Osteocyte (in vitro differentiated cells): ENCODE measurements at places on chromosomes 1 and 21. TPM values are rescaled to one million over a fixed set of nuclear protein-coding genes. Genes with fewer than 3 reads are reported as not detected.

DNA sequence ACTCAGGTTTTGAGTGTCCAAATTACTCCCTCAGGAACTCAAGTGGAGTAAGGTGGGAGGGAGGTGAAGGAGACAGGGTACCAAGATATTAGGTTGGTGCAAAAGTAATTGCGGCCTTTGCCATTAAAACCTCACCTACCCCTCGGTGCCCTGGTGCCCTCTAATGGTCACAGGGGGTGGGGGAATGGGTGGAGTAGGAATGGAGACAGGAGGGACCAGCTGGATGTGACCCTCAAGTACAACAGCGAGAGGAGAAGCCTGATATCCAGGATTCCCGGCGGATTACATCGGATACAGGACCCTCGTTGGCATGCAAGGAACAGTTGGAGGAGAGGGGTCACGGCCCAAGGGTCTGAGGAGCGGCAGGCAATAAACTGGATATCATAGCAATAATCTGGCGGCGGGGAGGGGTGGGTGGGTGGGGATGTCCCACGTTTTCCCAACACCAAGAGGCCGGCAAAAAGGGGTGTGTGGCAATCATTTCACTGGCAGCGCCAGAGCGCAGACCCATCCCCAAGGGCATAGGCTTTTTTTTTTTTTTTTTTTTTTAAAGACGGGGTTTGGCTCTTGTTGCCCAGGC, 4.3 kb upstream of the ZBTB7B start:
- DNase-seq = no peak

DNA sequence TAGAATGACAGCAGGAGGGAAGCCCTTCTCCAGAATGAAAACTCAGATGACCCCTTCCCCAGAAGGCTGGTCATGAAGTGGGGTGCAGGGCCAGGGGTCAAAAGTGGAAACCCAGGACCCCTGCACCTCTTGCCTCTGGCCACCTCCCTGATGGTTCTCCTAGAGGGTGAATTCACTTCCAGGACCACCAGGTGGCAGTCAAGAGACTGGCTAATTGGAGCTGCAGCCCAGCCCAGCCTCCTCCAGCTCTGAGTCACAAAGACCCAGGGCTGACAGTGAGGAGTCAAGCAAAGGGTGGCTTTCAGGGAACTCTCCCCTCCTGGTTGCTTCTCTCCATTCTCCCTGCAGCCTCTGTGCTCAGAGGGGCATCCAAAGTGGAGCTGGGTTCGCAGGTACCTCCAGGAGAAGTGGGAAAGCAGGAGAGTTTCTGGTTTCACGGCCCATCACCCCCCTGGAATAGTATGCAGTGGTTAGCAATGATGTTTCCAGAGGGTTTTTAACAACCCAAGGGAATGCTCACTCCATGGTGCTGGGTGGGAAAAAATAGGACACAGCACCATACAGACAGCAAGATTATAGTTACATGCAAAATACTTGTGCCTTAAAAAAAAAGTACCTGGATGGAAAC, 6.1 kb upstream of the EPHB2 start:
- DNase-seq = peak; percentile 93

- DNase-seq = no peak
Measured at GRCh38 chr1:91015794-91016550, 5.9 kb downstream of the ZNF644 start.

- no peak for DNase-seq
Measured at GRCh38 chr1:218642033-218642948, 297.2 kb downstream of the TGFB2 start.

TNFRSF8 gene
- not detected in 2 replicates for total RNA-seq

DNA sequence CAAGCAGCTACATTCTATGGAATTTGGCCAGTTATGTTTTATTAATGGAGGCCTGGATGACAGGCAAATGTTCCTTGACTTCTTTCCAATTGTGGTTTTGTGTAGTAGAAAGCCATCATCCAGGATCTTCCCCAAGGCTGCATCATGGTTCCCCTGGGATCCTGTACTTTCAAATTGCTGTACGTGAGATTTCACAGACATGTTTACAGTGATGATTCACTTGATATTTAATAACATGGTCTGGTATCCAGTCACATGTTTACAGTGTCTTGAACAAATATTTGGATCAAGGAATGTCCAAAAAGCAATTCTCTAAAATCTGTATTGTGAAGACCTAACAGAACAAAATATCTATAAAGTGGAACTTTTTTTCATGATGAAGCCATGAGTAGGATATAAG, 68.3 kb upstream of the ST6GALNAC3 start:
- no peak for DNase-seq

DNA sequence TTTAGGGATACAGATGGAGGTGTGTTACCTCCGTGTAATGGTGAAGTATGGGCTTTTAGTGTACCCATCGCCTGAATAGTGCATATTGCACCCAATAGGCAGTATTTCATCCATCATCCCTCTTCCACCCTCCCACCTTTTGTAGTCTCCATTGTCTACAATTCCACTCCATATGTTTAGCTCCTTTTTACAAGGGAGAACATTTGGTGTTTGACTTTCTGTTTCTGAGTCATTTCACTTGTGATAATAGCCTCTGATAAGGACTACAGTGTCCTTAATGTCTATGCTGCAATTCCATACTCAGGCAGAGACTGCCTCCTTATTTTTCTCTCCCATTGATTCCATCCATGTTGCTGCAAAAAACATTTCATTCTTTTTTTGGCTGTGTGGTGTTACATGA, 48.7 kb downstream of the OVGP1 start:
- no peak for DNase-seq

GRCh38 chr1:2311184-2312032, 79.9 kb downstream of the MORN1 start:
- DNase-seq = no peak

- DNase-seq = no peak
Measured at GRCh38 chr1:54980528-54981241, at the start of gene TMEM61. TMEM61 (plus strand) TSS chr1:54980628; CDS start chr1:54981066, 438 bp downstream.

DNA sequence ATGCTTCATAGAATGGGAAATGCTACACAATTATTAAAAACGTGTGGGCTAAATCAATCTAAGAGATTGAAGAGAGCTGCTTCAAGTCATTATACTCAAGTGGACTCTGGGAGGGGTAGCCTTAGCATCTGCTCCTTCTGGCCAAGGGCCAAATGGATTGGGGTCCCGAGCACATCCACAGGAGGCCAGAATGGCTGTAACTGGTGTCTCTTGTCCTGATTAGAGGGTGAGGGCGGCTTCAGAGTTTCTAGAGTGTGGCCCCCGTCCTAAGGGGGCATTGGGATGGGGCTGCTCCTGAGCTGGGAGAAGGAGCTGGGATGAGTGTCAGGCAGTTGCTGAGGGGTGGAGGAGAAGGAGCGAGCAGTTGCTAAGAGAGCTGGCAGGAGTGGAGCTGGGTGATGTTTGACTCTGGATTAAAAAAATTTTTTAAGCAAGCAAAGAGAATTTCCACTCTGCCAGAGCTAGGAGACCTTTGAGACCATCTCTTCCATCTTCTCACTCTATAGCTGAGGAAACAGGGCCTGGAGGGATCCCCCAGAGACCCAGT, 71.3 kb upstream of the TLR5 start:
- DNase-seq = peak; percentile 63

USP24 gene
- total RNA-seq = 32.1 and 37.5 TPM in 2 replicates

DNA sequence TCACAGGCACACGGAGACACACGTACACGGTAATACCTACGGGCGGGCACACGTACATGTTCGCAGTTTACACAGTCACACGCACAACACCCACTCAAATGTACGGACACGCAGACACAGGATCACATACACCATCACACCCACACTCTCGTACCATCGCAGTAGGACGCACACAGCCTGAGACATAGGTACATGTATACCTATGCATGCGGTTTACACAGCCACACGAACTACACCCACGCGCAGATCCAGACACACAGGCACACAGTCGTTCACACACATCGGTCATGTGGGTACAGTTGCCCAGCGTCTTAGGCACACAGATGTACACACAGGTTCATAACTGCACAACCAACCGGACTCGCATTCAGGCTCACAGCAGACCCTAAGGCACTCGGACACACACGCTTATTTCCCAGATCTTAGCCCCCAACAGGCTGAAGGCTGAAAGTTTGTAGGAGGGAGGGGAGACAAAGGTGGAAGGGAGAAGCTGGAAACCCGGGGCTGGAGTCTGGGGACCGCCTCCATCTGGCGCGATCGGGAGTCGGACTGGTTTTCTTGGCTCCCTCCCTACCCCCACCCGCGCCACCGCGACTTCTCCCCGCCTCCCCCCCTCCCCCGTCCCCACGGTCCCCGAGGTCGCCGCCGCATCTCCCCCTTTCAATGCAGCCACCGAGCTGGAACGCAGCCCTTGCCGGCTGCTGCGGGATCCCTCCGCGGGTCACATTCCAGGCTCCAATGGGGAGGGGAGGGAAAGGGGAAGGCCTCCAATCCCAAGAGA, 51.9 kb upstream of the SYNC start:
- no peak for DNase-seq

- no peak for DNase-seq
Measured at GRCh38 chr1:21853131-21853427, 41.0 kb downstream of the LDLRAD2 start.

DNA sequence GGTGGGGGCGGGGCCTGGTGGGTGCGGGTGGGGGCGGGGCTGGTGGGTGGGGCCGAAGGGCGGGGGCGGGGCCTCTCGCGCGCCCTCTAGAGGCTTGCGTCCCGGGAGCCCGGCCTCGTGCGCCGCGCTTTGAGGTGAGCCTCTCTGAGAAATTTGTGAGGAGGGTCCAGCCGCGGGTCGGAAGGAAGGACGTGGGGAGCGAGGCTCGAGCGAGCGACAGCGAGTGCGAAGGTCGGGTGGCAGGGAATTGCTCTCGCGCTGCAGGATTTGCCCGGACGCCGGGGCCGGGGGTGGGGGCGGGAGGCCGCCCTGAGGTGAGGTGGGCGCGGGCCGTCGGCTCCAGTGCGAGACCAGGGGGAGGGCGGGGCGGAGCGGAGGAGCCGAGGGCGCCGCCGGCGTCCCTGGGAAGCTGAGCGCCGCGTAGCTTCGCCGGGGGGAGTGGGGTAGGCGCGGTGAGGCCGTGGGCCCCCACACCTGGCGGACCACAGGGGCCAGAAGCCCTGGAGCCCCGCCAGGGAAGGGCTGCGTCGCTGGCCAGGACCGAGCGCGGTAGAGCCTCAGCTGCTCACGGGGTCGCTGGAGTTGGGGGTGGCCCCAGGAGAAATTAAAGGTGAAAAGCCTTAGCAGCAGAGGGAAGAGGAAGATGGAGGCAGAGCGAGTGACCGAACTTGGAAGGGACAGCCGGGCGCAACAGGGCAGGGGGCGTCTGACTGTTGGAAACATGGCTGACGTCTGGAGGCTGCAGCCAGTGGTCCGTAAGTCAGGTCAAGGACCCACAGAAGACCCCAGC, 754 bp upstream of the LSS start:
- no peak for DNase-seq

SLC6A17 gene
- total RNA-seq = 1.5 and 1.6 TPM in 2 replicates

- no peak for DNase-seq
Measured at GRCh38 chr1:38559446-38560165, 300.0 kb downstream of the RRAGC start.

- DNase-seq = no peak
Measured at GRCh38 chr1:239912471-239912870, 179.2 kb upstream of the FMN2 start.

DNA sequence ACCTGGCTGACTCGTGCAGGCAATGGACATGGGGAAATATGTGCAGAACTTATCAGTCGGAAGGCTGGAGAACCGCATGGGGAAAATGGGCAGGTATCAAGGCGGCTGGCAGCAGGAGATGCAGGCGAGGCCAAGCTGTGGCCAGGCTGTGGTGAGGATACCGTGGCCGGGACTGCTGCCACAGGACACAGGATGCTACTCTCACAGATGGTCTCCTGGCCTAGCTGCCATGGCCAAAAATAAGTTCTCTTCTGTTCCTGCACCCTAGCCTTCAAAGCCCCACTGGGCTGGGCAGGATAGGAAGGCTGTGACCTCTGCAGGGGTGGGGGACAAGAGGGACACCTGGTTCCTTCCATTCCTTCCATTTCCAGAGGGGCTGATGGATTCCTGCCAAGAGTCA, 26.4 kb downstream of the TEX35 start:
- no peak for DNase-seq
